ENCODE measurements at places on chromosomes 5 and 9.
A peak's percentile ranks its signal among the peaks of the same experiment; 100 is the strongest.

GRCh38 chr5:55051357-55051756, 27.3 kb downstream of the GZMK start:
- DNase-seq, result no peak

DNA sequence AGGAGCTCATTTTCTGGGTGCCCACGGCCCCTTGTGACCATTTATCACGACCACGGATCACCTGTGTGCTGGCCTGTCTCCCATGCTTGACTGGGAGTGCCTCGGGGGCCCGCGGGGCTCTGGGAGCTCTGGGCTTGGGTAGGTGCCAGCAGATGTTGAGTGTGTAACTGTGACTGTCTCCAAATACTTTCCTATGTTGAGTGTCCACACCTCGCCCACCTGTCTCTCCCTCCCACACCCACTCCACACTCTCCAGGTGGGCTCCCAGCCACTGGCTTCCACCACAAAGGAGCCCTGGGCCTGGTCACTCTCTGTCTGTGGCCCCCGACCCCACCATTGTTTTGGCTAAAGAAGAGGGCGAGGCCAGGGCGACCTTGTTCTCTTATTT, 196.4 kb downstream of the CDK5RAP2 start:
- DNase-seq, result no peak

DNA sequence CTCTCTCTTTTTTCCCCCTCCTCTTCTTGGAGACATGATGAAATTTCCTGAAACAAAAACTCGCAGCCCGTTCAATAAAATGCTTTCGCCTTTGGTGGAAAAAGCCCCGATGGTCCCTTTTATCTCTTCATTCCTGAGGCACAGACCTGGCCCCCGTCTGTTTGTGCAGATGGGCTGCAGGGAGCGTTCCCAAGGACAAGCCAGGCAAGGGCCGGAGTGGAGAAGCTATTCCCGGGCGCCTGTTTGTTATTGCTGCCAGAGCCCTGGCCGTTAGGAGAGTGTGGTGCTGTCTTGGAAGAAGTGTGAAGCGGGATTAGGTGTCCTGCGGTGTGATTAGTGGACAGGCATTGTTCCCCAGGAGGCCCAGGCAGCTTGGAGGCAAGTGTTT, 71.9 kb downstream of the SMIM23 start:
- DNase-seq, result no peak

DNA sequence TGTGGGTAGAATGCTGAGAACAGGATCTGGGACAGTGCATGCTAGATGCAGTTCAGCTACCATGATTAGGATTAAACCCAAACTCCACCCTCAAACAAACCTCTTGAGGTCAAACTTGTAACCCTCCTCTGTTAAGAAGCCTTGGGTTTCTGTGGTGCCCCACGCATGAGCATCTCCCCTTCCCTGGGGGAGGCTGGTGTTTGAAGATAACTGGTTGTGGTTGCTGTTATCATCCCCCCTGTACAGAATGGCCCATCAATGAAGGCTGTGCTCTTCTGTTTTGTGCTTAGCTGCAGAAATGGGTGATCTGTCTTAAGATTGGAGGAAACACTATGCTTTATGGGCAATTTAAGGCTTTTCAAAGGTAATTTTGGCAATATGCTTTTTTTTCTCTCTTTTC, 4.4 kb upstream of the DAB2IP start:
- DNase-seq, result no peak

- DNase-seq, result no peak
These were observed 133.9 kb upstream of the FBN2 start for GRCh38 chr5:128671943-128672342.

- DNase-seq, result no peak
These were observed 21.8 kb downstream of the PPIC start for GRCh38 chr5:123014689-123015088.

- no peak for DNase-seq
These were observed 120.4 kb upstream of the RETREG1 start for GRCh38 chr5:16737209-16737608.

GRCh38 chr9:92312887-92313623, 12.1 kb downstream of the NOL8 start:
- DNase-seq, result no peak

GRCh38 chr5:40797273-40798011, 732 bp downstream of the PRKAA1 start:
- DNase-seq, result peak; percentile 71

GRCh38 chr5:62902126-62902525, 323.5 kb downstream of the LRRC70 start:
- no peak for DNase-seq

GRCh38 chr9:81397481-81398381, 291.6 kb downstream of the TLE1 start:
- no peak for DNase-seq

- DNase-seq, result no peak
These were observed 222.1 kb downstream of the TARS1 start for GRCh38 chr5:33662722-33663427.

DNA sequence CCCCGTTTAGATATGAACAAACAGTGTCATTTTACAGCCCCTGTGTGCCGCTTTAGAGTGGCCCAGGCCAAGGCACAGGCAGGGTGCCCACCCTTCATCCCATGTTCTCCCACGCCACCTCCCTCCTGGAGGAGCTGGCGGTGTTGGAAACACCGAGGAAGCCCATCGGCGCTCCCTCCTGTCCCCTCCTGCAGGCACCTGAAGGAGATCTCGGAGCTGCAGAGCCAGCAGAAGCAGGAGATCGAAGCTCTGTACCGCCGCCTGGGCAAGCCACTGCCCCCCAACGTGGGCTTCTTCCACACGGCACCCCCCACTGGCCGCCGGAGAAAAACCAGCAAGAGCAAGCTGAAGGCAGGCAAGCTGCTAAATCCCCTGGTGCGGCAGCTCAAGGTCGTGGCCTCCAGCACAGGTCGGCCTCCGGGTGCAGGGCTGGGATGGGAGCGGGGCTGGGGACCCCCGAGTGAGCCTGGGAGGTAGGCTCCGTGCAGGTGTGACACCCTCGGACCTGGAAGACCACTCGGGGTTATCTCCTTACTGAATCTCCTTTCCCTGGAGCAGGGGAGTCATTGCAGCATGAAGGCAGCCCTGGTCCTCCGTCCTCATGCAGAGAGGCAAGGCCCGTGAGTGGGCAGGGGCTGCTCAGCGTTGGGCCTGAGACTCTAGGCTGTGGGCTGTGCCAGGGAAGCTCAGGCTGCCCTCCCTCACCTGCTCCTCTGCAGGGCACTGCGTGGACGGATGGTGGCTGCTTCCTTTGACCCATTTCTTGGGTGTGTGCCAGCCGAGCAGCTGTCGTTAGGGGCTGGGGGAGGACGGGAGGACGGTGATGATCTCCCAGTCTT, 113.9 kb downstream of the WNK2 start:
- no peak for DNase-seq

- DNase-seq, result no peak
These were observed 344.8 kb upstream of the POU5F2 start for GRCh38 chr5:94086194-94086593.

Data from T-helper 2 cell (primary cell).